ENCODE measurements at places on chromosomes 3 and 15.

DNA sequence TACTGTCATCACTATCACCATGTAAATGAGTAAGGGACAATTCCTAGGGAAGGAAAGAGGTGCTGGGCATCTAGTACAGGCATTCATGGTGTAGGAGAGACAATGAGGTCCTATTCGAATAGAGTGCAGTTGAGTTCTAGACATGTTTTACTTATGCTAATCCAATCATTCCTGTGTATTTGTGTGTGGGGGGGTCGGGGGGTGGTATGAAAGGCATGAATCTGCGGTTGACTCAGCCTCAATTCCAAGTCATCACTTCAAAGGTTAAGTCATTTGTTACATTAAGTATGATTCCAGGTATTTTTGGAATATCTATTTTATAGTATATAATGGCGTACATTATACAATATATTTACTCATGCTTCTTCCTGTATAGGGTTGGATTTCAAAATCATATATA is 163.1 kb upstream of the GALNT15 start:
- DNase-seq: no peak

DNA sequence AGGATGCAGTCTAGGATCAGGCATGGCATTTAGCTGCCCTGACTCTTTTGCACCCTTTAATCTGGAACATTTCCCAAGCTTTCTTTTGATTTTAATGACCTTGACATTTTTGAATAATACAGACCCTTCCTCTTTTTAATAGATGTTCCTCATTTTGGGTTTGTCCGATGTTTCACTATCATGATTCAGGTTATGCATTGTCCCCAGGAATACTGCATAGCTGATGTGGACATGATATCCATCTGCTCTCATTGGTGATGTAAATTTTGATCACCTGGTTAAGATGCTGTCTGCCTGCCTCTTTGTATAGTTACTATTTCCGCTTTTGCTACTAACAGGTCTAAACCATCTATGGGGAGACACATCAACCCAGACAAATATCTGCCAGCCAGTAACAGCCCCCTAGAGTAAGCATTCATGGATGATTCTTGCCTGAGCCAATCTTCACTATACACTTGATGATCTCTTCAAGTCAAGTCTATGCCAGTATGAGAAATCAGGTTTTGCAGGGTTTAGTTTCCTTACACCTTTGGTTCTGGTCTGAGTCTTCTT is 50.6 kb upstream of the ULK4 start:
- no peak for DNase-seq

- DNase-seq: no peak
These were observed 6.4 kb upstream of the FILIP1L start for GRCh38 chr3:100120693-100121092.

GRCh38 chr3:133441867-133442270 is 42.0 kb downstream of the BFSP2 start:
- no peak for DNase-seq

- DNase-seq: no peak
These were observed 109.8 kb downstream of the EEFSEC start for GRCh38 chr3:128263118-128263517.

DNA sequence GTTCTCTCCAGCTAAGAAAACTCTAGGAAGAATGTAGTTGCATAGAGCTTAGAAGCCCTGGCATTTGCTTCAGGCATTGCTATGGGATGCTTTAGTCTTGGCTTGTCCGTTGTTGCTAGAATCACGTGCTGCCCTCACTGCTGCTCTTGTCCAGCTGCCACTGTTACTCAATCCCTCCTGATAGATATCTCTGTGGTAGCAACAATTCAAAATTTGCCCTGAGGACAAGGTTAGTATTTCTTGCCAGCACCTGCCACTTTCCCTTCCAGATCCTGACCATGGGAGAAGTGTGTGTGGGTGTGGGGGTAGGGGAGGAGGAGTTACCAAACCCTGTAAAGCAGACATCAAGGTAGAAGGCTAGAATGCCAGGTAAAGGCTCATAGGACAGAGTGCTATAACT is 113.8 kb downstream of the PPM1L start:
- DNase-seq: no peak

DNA sequence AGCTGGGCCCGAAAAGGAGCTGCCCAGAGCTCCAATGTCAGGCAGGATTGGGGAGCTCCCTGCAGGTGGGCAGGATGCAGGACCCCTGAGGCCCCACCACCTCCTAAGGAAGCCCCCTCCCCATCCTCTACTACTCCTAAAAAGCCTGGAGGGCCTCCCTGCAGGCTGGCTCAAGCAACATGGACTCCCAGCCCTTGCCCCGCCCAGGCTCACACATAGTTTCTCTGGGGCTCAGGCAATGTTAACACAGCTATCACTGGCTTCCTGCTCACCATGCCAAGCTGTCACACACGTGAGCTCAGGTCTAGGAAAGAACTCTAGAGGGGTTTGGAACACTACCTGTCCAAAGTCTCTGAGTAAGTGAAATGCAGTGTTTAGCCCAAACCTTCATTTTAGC is 65.4 kb upstream of the ZNF148 start:
- DNase-seq: no peak

DNA sequence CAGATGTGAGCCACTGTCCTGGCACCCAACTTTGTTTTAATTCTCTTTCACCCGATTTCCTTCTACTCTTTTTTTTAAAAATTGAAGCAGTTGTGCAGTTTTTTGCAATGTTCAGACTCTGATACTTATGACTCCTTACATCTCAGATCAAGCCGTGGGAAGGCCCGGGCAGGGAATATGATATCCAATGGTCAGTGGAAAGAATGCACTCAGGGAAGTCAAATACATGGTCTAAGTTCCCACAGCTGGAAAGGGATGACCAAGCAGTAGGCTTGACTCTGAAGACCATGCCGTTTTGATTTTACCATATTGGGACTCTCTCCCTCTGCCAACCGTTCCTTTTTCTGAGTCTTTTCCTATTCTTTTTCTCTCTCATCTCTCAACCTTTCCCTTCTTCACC is 157.2 kb downstream of the RPLP1 start:
- no peak for DNase-seq

Measured in NK-92 treated with Interleukin-12 subunit alpha and Interleukin-12 subunit beta, amount 100 ng/mL, for 24 hours (cell line).